Mesangial cell (primary cell): ENCODE measurements at places on chromosomes 4 and X. TPM values are rescaled to one million over a fixed set of nuclear protein-coding genes. Genes with fewer than 3 reads are reported as not detected.

HS6ST2 gene
- total RNA-seq, result 5.9 and 6.1 TPM in 2 replicates

SLC16A2 gene
- total RNA-seq, result 5.2 and 13.4 TPM in 2 replicates

ZFX gene
- total RNA-seq, result 19.4 and 26.6 TPM in 2 replicates

GC gene
- total RNA-seq, result not detected in 2 replicates

NCBP2L gene
- total RNA-seq, result not detected in 2 replicates

PDLIM5 gene
- 79.0 and 83.0 TPM in 2 replicates for total RNA-seq

WDR13 gene
- 99.2 and 124 TPM in 2 replicates for total RNA-seq

PCDH18 gene
- total RNA-seq, result 2.8 and 4.3 TPM in 2 replicates

PGAM4 gene
- not detected in 2 replicates for total RNA-seq

TTC29 gene
- 0.13 and 1.1 TPM in 2 replicates for total RNA-seq

SLC9B1 gene
- not detected in 2 replicates for total RNA-seq

TCEAL7 gene
- total RNA-seq, result 11.8 and 12.7 TPM in 2 replicates

FREM3 gene
- total RNA-seq, result not detected in 2 replicates

MAGEA1 gene
- total RNA-seq, result not detected in 2 replicates

PF4V1 gene
- 0.25 TPM in 1 of 2 replicates, not detected in the other for total RNA-seq

SHISA3 gene
- total RNA-seq, result 0.13 and 0.81 TPM in 2 replicates

HEPH gene
- 1.8 and 6.1 TPM in 2 replicates for total RNA-seq

BLTP1 gene
- 23.3 and 43.7 TPM in 2 replicates for total RNA-seq

NAP1L2 gene
- total RNA-seq, result under 0.01 and 0.16 TPM in 2 replicates

CXorf49 gene
- total RNA-seq, result not detected in 2 replicates

ZGRF1 gene
- total RNA-seq, result 0.63 and 5.2 TPM in 2 replicates

CPLX1 gene
- total RNA-seq, result 0.16 and 1.8 TPM in 2 replicates

SEPSECS gene
- 2.4 and 4.1 TPM in 2 replicates for total RNA-seq

LUZP4 gene
- total RNA-seq, result not detected in 2 replicates

SSX2B gene
- total RNA-seq, result not detected in 2 replicates
